ENCODE measurements at places on chromosomes 11 and 22. TPM values are rescaled to one million over a fixed set of nuclear protein-coding genes. Genes with fewer than 3 reads are reported as not detected.

GRCh38 chr22:37741312-37741795 is 44.5 kb downstream of the TRIOBP start:
- peak; percentile 85 for DNase-seq

Gene B4GAT1
- 27.4 TPM for total RNA-seq

DNA sequence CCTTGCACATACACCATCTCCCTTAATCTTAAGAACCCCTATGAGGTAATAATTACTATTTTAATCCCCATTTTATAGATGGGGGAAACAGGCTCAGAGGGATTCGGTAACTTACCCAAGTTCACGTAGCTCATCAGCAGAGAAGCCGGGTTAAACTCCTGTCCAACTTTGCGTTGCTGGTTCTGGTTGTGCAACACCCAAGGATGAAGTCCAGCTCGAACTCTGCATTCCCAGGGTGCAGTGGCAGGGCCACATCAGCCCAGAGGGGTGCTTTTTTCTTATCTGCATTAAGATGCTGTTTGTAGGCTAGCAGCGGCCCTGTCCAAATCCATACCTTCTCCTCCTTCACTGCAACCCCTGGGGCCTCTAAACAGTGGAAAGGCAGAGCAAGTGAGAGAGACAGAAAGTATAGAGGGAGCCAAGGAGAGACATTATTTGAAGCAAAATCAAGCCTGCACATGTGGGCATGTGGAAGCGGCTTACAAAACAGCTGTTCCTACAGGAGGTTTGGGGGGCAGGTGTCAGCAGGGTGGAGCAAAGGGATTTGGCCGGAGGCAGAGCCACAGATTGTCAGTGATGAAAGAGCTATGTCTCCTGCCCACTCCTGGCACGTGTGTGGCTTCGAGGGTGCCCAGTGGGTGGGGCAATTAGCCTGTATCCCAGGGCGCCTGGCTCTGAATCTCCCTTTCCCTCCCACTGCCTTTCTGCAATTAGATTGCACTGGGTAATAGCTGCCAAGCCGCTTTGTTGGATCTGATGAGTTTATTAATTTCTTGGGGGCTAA is 129.5 kb upstream of the TBCEL start:
- DNase-seq = no peak

Gene IFTAP
- total RNA-seq = 12.3 TPM

Gene TUBA8
- 1.7 TPM for total RNA-seq

DNA sequence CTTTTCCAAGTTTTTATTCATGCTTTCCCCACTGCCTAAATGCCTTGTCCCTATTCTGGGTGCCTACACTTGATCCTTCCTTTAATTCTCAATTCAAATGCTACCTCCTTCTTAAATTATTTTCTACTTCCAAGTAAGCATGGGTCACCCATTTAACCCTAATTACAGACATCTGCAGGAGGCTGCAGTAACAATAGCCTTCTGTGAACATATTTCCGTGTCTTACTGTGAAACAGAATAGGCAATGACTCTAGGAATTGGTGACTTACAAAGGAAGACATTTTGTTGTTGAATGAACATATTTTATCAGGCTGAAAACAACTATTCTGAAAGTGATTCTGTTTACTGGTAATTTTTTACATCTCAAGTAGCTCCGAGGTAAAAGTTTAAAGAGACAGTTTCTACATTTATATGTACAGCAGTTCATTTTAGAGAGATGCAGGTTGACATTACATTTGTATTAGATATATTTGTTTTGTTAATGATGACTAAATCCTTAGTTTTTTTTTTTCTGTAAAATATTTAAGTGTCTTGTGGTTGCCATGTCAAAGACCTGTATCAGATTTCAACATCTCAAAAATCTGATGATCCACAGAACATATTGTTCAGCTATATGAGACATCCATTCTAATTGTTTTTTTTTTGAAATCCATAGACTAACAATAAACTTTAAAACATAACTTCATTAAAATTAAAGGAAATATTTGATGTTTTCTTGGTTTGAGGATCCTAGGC is 316.8 kb downstream of the CASP12 start:
- DNase-seq = no peak

DNA sequence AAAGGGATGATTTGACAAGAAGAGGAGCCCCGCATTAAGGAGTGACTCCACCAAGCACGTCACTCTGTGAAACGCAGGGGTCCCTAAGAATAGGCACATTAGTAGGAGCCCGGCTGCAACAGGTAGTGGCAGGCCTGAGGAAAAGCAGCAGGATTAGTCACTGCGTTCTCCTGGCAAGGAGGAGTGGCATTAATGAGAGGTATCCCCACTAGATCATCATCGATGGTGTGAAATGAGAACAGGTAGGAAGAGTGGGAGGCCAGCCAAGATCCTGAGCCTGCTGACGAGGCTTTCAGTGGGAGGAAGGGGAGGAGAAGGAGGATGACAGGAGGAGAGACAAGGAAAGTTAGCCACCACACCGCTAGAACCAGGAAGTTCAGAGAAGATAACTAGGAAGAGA is 38.6 kb downstream of the NRXN2 start:
- DNase-seq = peak; percentile 6

- DNase-seq = no peak
Observed at GRCh38 chr11:23556163-23556750, 696.0 kb upstream of the CCDC179 start.

Gene ROBO4
- 75.0 TPM for total RNA-seq

Gene GNB1L
- total RNA-seq = 7.8 TPM

GRCh38 chr11:75443043-75443442 is 10.0 kb upstream of the KLHL35 start:
- DNase-seq = no peak

Gene PGA5
- not detected for total RNA-seq

DNA sequence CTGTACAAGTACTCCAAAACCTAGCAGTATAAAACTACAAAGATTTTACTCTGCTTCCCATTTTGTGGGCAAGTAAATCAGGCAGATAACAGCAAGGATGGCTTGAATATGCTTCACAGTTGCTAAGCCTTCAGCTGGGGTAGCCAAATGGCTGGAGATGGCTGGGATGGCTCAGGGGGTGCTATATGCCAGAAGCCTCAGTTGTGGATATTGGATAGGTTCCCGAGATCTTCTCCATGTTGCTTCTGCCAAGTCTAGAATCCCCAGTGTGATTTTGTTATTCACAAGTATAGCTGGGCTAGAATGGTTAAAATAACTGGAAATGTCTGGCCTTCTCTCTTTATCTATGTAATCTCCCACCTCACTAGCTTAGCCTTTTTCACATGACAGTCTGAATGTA is 472.3 kb upstream of the ARHGAP42 start:
- no peak for DNase-seq

DNA sequence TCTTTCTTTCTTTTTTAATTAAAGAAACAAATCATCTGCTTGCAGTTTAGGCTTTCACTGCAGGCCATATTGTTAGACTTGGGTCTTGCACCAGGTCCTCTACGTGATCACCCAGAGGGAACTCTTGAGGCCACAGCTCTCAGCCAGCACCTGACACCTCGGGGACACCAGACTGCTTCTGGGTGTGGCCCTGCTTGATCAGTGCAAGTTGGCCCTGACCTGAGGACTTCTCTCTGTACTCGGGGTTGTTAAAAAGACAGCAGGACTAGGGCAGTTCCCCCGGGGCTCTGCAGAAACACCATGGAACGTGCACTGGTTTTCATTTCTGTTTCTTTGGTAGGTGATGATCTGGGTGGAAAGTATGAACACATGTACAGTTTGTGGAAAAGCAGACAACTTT is 51.2 kb upstream of the MYO18B start:
- no peak for DNase-seq

DNA sequence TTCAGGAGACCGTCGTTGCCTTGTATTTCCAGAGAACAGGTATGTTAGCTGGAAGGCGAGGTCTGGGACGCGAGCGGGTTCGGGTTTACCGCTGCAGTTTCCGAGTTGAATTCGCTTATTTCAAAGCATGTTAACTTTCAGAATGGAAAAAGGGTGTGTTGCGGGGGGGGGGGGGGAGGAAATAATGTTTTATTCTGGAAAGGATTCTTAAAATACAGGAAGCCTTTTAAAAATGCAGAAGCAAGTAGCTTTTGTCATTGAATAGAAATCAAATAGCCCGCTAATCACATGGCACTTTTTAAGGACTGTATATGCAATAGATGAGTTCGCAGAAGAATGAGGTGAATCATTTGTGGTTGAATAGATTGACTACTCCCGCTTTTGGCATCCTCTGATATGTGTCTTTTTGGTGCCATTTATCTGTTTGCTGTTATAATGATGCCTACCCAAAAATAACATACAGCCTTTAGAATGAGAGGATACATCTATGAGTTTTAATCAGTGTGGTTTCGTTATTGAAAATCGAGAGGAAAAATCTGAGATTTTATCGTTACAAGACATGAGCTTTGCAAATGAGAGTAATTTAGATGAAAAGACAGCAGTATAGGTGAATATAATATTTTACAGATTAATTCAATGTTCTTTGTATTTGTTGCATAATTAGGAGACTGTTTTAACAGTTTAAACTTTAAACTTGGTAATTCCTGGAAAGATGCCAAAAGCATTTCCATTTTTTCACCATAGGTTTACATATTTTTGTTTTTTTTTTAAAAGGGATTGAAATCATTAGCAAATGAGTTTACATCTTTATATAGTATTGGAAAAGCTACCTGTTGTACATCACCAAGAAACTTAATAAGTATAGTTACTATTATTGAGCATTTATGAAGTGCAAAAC is 1.7 kb downstream of the PDE3B start:
- no peak for DNase-seq

Gene SERPINH1
- total RNA-seq = 152 TPM

Gene CCDC87
- total RNA-seq = 0.26 TPM

DNA sequence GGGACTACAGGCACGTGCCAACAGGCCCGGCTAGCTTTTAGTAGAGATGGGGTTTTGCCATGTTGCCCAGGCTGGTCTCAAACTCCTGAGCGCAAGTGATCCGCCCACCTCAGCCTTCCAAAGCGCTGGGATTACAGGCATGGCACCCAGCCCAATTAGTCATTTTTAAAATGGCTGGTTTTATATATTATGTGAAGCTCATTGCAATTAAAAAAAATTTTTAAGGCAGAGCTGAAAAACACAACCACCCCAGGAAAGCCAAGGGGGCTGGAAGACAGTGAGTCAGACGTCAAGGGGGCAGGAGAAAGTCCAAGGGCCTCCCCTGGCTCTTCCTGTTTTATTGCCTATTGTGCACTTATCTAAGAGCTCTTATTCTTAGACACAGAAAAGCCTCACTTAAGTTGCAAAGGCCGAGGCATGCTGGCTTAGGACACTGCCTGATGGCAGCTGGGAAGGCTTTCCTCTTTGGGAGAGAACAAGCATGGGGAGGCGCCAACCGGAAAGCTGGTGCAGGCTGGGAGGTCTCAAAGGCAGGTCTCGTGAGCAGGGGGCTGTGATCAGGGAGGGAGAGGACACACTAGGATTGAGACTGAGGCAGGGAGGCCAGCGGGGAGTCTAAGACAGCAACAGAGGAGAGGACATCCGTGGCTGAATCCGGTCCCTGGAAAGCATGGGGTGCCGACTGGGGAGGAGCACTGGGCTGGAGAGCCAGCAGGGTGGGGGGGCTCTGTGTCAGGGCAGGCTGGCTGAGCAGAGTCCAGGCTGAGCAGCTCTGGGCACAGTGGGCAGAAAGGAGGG is 11.1 kb upstream of the OSM start:
- no peak for DNase-seq

Gene OR10D3
- total RNA-seq = not detected

DNA sequence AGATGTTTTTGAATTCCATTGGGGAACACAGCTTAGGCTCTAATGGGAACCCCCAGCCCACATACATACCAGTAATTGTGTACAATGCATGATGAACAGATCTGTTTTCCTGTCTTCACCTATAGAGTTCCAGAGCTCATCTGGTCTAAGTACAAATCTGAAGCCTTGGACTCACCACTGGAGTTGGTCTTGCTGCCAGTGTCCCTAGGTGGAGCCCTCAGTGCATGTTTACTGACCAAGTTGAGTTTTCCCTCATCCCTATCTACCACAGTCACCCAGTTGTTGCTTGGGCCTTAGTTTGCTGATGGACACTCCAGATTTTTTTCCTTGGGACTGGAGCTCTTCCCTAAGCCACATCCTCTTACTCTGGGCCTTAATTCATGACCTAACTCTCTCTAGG is 159.2 kb upstream of the DDI1 start:
- no peak for DNase-seq

All from upper lobe of right lung (tissue), 1 donor.